ENCODE measurements at places on chromosomes 2 and 18. TPM values are rescaled to one million over a fixed set of nuclear protein-coding genes. Genes with fewer than 3 reads are reported as not detected.
A peak's percentile ranks its signal among the peaks of the same experiment; 100 is the strongest.

The IL1R1 gene
- 0.81 TPM for total RNA-seq

GRCh38 chr2:36408198-36408703 lies 52.7 kb downstream of the CRIM1 start:
- no peak for DNase-seq

The LRATD1 gene
- not detected for total RNA-seq

The INPP5D gene
- total RNA-seq: 138 TPM

- no peak for DNase-seq
Measured at GRCh38 chr18:62396381-62396780, 71.3 kb downstream of the TNFRSF11A start.

The ELOA2 gene
- total RNA-seq: not detected

GRCh38 chr2:194383401-194383800 lies 1273.6 kb upstream of the SLC39A10 start:
- no peak for DNase-seq

The C2orf42 gene
- total RNA-seq: 26.0 TPM

- no peak for DNase-seq
Measured at GRCh38 chr2:233865838-233866237, 2.3 kb downstream of the MSL3B start.

The PDCD1 gene
- 4.7 TPM for total RNA-seq

The GALNT3 gene
- 9.9 TPM for total RNA-seq

DNA sequence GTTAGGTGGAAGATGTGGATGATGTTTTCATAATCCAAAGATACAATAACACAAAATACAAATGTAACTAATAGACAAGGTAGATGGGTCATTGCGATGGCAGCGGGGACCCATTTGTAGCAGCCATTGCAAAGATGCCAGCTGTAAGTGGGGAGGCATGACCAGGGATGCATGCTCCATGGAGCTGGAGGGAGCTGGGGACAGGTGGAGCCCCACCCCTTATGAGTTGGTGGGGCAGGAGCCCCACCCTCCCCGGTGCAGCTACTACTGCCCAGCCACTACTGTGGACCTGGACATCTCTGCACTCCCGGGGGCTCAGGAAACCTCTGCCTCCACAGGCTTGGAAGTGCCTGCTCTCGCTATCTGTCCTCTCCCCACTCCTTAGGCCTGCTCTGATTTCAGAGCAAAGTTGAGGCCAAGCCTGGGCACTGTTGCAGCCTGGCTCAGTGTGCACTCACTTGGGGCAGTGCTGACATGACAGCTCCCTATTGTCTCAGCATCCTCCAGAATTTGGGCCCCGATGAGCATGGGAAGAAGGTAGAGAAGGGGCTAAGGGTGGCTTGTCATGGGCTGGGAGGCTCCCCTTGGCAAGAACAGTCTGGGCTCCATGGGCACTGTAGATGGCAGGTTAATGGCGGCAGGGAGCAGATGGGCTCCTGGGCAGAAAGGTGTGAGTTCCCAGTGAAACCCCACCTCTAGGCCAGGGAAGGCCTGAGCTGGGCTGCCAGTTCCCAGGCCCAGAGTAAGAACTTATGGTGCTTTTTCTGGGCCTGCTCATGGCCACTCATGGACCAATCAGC lies 81.1 kb downstream of the ZNF804A start:
- DNase-seq: no peak

GRCh38 chr18:44893045-44893706 lies 212.5 kb downstream of the SETBP1 start:
- no peak for DNase-seq

The LYG2 gene
- total RNA-seq: not detected

The OLA1 gene
- 87.4 TPM for total RNA-seq

The ERICH2 gene
- not detected for total RNA-seq

DNA sequence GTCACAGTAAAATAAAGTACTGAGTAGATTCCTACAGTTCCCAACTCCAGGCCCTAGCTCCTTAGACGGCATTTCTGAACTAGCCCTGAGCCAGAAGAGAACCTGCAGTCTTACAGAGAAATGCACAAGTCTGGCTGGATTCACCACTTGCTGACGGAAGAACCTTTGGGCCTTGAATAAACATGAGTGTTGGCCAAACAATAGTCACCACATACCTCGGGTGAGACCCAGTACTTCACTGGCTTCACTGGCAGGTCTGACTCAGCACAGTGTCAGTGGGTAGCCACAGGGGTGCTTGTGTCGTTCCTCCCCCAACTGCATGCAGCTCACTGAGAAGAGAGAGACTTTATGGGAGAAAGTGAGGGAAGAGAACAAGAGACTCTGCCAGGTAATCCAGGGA lies 88.9 kb downstream of the TMEM185B start:
- DNase-seq: no peak

DNA sequence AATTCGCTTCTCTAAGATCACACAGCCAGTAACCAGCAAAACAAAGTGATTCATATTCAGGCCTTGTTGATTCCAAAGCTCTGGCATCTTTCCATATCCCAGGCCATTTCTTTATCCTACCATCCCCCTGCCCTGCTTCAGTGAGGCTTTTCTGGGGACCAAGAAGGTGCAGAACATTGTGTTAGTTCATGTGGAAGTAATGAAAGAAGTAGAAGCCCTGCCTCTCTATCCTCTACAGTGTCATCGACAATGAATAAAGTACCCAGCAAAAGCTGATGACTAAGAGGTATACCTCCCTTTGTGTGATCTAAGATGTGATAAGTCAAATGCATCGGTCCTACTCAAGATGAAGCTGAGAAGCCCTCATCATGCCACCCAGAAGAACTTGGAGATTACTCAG lies 383.2 kb downstream of the BCL11A start:
- DNase-seq: no peak

DNA sequence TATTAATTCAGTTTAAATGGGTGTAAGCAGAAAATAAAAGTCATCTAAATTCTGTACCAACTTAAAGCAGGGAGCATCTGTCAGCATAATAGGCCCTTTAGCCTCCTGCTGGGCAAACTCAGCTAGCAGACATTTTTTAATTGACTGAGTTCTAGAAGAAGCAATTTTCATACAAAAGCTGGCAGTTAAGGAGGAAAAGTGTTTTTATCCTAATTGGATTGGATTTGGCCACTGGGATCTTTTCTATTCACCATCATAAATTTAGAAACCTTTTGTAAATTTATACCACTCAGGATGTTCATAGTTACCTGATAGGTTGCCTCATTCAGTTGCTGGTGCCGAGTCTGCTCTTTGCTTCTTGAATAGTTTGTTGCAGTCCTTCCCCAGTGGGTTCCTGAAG lies 262.7 kb upstream of the FSIP2 start:
- DNase-seq: no peak

- no peak for DNase-seq
Measured at GRCh38 chr2:30454571-30454970, 7.5 kb downstream of the LCLAT1 start.

- DNase-seq: no peak
Measured at GRCh38 chr2:67836866-67837265, 225.9 kb downstream of the C1D start.

DNA sequence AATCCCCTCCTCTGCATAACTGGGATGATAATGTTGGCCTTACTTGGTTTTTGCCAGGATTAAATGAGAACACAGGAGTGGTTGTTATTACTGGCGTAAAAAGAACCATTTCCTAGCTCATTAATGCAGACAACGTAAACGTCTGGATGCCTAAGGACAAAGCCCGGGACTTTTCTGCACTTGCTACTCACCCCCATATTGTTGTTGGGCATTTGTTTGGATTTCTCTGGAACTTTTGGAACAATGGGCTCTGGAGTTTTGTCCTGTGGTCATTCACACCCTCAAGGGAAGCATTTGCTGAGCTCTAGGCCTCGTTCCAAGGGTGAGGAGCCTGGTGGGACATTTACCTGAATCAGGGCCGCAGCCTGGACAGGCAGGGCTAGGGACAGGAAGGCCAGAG lies 76.0 kb downstream of the HS1BP3 start:
- no peak for DNase-seq

DNA sequence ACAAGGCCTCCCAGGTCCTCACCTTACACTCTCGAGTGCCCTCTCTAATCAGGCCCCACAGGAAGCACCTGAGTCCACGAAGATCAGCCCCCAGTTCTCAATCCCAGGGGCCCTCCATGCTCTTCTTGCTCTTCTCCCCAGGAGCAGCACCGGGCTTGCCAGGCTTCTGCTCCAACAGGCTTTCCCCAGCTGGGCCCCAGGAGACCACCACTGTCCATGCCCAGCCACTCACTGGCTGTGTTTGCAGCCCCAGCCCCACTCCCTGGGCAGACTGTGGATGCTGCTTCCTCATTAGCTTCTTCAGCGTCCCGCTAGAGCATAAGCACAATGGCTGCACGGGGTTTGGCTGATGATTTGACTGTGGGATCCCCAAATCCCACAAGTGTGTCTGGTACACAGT lies 781.9 kb downstream of the GALR1 start:
- DNase-seq: no peak

DNA sequence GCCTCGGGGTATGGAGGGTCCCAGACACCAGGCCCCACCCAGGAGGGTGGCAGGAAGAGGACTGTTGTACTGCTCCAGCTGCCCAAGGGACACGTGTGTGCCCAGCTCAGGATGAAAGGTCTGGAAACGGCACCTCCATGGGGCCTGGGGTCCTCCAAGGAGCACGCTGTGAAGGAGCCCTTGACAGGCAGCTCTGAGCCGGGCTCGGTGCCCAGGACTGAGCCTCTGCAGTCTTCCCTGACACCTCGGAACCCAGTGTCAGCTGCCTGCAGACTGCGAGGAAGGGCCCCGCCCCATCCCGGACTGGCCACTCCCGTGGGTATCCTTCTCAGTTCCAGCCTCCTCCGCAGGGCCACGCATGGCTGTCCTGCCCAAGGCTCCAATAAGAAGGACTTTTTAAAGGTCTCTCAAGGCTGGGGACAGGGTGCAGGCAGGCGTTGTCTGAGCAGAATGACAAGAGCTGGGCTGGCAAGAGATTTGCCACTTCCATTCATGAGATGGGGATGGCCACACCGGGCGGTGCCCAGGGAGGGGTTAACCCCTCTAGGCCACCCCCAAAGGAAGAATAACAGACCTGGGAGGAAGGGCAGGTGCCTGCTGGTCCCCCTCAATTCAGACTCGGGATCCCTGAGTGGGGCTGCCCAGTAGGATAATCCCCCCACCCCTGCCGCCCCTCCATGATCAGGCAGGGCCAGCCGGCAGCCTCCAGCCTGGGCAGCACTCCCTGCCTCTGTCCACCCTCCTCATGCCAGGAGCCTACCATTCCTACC lies 8.9 kb downstream of the ECEL1 start:
- DNase-seq: no peak

DNA sequence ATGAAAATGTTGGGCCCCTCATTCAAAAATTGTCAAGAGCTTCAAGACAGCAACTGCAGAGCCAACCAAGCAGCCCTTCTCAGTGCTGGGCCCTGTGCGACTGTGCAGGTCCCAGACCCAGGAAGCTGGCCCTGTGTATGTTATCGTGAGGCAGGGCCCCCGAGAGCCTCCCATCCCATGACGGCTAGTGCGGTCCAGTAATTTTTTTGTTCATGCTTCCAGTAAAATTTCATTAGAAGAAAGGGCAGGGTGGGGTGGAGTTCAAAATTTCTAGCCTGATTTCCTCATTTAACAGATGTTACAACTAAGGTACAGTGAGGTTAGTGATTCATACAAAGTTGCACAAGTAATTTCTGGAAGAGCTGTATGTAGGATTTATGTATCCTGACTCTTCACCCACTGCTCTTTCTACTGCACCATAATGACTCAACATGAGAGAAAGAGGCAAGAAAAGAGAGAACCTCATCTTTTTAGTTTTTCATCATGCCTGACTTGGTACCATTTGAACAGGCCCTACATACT lies 105.5 kb downstream of the ZEB2 start:
- no peak for DNase-seq

DNA sequence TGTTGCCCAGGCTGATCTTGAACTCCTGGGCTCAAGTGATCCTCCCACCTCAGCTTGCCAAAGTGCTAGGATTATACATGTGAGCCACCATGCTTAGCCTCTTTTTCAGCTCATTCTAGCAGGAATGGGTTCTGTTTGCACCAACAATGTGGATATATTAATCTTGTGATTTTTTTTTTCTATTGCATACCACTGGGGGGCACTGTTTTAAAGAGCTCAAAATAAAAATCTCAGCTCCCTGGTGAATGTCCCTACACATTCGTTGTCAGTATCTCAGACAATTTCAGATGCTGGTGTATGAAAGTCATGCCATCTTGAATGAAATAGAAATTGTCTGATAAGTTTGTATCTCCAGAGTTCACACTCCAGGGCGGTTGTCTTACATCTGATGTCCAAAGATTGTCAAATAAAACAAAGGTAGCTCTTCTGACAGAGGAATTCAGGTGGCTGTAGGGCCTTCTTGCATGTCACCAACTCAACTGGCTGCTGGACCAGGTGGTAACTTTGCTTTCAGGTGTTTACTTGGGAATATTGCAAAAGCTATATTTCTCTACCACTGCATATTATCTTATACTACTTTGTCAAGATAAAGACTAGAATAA lies 3.1 kb upstream of the MATN3 start:
- DNase-seq: peak; percentile 18

DNA sequence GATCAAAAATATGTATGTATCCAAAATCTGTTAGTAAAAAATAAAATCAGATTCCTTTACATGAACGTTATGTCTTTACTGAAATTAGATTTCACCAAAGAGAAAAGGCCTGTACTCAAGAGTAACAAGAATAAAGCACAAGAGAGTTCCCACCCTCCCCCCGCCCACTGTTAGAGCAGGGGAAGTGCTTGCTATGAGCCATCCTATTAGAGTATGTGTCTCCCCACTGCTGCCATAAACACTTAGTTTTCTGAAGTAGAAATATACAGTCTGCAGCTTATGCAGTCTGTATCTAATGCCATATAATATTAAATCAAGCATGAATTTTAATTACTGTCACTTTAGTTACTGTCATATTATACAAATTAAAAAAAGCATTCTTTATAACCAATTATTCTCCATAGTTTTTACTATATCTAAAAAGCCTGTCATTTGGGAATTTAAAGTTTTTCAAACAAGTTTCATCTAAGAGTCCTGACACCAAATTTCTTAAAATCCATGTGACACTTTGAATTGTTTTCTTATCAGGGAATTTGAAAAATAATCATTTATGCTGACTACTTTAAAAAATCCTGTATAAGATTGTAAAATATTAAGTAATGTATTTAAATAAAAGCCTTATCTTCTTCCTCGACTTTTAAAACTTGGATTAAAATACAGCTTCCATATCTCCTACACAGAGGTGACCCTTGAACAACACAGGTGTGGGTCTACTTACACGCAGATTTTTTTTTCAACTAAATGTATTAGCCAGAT lies 51.8 kb upstream of the GPR75 start:
- no peak for DNase-seq

GRCh38 chr2:46653539-46653938 lies 174.2 kb downstream of the TMEM247 start:
- no peak for DNase-seq

DNA sequence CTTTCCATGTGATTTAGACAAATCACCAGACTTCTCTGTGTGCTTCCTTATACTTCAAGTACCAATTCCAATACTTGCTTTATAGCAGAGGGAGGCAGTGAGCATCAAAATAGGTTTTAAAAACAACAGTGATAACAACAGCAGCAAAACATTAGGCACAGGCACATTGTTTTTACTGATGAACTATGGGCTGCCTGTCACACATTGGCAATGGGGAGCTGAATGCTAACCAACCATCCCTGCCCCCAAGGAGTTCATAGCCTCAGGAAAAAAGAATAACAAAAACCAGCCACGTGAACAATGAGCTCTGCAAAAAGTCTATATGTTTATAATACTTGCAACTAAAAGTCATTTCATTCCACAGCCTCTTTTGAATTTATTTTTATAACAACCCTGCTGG lies 287.9 kb upstream of the TRIB2 start:
- DNase-seq: no peak

The GALNT13 gene
- total RNA-seq: not detected

The CHST9 gene
- not detected for total RNA-seq

GRCh38 chr2:31933066-31933465 lies 77.7 kb downstream of the MEMO1 start:
- DNase-seq: no peak

GRCh38 chr2:177914247-177914646 lies 158.3 kb downstream of the PDE11A start:
- DNase-seq: no peak
